ENCODE measurements at places on chromosomes 11 and 22.

DNA sequence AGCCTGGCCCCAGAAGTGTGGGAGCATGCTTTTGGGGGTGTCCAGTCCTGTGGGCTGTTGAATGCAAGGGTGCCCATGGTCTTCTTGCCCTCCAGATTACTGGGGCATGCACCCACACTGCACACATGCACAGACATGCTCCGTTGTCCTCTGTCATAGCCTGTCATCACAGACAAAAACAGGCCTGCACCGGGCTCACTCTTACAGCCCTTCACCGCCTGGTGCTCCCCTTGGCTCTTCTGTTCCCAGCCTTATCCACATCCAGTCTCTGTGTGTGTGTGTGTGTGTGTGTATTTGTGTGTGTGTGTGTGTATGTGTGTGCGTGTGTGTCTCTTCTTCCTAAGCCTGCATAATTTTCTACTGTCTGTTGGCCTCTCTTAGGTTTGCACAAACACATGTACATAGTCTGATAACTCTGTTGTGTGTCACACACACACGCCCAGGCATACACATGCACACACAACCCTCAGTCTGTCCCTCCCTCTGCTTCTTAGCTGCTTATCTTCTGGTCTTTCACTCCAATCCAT, 23.4 kb upstream of the NECTIN1 start:
- no peak for DNase-seq

DNA sequence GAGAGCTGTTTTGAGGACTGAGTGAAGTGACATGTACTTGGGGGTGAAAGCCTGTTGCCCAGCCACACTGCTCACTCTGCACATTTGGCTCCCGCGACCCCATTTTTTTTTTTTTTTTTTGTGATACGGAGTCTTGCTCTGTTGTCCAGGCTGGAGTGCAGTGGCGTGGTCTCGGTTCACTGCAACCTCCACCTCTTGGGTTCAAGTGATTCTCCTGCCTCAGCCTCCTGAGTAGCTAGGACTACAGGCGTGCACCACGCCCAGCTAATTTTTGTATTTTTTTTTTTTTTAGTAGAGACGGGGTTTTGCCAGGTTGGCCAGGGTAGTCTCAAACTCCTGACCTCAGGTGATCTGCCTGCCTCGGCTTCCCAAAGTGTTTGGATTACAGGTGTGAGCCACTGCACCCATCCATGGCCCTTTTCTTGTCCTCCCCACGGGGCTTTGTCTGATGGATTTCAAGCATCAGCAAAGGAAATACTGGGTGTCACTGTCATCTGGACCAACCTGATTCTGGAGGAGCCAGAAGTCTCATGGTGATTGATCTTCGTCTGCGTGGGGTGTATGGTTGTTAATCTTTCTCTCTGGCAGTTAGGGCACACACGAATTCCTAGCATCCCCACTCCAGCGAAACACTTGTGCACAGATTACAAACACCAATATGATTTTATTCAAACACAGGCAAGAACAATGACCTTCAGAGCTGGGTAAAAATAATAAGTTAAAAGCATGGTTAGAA, 3.4 kb upstream of the UCP3 start:
- no peak for DNase-seq

DNA sequence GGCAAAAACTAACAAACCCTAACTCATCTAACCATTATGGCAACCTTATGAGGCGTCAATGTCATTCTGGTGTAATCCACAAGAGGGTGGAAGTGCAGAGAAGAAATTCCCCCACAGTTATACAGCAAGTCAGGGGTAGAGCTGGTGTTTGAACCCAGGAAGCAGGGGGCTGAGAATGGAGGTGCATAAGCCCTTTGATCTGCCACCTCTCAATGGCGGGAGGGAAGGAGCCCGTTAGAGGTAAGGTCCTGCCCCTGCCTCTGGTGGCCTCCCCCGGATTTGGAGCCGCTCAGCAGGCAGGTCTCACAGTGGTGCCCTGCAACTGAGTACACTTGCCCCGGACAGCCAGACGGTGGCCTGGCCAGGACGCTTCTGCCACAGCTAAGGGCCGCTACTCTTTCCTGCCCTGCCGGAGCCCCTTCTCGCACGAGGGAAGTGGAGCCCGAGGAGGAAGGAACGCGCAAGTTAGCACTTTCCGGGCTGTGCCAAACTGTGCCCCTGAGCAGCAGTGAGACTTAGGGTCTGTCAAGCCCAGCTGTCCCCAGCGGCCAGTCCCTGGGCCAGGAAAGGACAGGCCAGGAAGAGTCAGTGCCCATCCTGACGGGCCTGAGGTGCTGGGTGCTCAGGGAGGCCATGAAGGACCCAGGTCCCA, 1.1 kb downstream of the FXYD2 start:
- no peak for DNase-seq

DNA sequence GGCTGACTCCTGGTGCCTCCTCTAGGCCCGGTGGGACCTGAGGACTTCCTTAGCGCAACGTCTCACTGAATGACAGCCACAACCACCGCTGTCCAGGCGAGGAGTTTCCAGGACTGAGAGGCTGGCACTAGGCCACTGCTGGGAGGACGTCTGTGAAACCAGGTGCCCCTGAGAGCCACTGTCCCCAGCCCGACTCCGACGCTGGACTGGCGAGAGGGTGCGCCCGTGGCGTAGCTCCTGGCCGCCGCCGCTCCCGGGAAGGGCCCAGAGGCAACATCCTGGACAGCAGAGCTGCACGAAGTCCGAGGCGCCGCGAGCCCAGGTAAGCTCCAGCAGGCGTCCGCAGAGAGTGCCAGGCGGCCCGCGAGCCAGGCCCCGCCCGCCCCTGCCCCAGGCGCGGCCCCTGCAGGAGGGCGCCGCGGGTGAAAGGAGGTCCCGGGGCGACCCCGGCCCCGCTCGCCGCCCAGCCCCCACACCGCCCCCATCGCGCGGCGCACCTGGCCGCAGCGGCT, 525 bp downstream of the DGCR2 start:
- peak; percentile 16 for DNase-seq

GRCh38 chr11:113568566-113568965, 93.4 kb upstream of the DRD2 start:
- no peak for DNase-seq

GRCh38 chr11:2134022-2135010, 4.9 kb downstream of the IGF2 start:
- DNase-seq = no peak

GRCh38 chr22:44071781-44072326, 47.8 kb downstream of the PARVB start:
- DNase-seq = no peak

DNA sequence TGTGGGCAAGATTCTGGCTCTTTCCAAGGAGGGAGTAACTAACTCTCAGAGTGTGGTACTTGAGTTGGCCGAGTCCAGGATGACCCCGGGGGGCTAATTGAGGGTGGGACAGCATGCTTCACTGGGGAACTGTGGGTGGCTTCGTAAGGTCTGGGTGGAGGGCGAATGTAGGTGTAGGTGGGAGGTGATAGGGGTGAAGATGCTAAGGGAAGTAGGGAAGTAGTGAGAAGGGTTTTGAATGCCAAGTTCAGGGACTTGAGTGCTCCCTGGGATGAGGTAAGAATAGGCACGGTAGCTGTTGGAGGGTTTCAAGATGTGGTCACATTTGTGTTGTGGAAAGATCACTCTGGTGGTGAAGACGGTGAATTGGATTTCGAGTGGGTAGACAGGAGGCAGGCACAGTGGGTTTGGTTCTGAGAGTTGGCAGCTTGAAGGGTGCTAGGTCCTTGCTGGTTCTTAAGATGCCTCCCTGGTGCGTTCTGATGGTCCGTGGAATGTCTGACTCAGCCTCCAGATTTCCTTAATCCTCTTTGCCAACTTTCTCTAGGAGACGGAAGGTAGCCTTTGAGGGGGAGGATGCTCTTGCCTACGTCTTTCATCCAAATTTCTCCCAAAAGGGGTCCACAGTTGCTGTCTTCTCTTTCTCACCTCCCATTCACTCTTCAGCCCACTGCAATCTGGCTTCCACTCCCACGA, 2.5 kb upstream of the DNAL4 start:
- DNase-seq = no peak

- no peak for DNase-seq
Measured at GRCh38 chr11:64856382-64857227, 12.2 kb upstream of the CDC42BPG start.

GRCh38 chr11:115930886-115931547, 426.8 kb upstream of the CADM1 start:
- DNase-seq = no peak

- DNase-seq = no peak
Measured at GRCh38 chr11:119343726-119344125, 2.8 kb downstream of the MFRP start.

- DNase-seq = no peak
Measured at GRCh38 chr11:19821412-19821875, 108.8 kb downstream of the NAV2 start.

- DNase-seq = no peak
Measured at GRCh38 chr11:47257517-47258316, at the start of gene NR1H3. Gene NR1H3 (plus strand): TSS chr11:47257996. CDS start chr11:47259217, 1,221 bp downstream.

GRCh38 chr22:50123119-50123518, 33.3 kb downstream of the MOV10L1 start:
- DNase-seq = no peak

DNA sequence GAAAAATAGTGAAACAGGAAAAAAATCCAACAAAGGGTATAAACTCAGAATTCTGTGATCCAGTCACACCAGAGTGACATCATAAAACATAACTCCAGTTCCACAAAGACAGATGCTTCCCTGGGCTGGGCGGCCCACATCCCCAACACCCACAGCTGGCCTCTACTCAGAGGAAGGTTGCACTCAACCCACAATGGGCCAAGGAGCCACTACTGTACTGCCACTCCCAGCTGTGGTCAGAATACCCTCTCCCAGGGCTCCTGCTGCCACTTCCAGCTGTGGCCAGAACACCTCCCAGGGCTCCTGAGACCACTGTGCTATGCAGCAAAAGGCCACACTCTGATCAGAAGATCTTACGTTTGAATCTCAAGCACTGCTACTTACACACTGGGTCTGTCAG, 18.3 kb downstream of the SMCO4 start:
- DNase-seq = no peak

DNA sequence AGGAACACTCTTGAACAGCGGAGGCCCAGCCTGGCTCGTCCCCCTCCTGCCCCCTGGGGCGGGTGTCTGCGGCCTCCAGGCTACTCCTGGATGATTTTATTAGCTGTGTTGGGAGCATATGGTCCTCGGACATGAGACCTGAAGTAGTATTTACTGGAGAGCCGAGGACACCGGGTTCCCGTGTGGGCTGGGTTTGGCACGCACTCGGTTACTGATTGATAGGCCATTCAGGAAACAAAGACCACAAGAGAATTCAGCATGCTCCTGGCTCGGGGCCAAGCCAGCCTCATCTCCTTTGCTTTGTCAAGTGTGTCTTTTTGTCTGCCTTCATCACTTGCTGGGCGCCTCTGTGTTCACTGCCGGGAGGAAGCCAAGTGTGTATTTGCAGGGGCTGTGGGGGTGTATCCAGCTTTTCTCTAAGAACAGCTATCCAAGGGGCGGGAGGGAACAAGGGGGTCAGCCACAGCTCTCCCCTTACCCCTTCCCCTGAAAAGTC, 9.7 kb downstream of the FXYD2 start:
- peak; percentile 65 for DNase-seq

DNA sequence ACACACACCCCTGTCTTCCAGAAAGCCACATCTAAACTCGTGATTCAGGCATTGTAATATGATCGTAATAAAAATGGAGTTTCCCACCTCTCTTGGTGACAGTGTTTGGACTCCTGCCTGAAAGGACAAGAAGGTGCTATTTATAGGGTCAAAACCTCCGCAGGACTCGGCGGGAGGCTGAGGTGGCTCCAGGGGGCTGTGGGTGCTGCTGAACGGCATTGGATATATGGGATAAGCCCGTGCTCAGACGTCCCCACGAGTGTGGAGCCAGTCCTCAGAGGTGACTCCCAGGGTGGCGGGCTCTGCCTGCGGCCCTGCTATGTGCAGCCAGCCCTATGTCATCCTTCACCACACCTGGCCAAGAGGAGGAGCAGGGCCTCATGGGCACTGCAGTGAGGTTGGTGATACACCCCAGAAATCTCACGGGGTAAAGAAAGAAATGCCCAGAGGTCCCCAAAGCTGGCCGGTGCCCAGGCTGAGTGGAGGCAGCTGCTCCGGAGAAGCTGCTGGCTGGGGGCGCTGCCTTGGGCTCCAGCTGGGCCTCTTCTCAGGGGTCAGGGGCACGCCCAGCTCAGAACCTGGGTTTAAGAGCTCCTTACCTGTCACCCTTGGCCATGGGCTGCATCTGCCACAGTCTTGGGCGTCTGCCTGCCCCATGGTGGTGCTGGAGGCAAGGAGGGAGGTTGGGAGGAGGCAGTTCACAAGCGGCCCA, 5.1 kb upstream of the OSBPL5 start:
- DNase-seq = no peak

GRCh38 chr11:118236170-118236569, 11.4 kb upstream of the JAML start:
- DNase-seq = no peak

GRCh38 chr11:115263799-115264656, 240.2 kb downstream of the CADM1 start:
- no peak for DNase-seq
